ENCODE measurements at places on chromosomes 1 and 21. TPM values are rescaled to one million over a fixed set of nuclear protein-coding genes. Genes with fewer than 3 reads are reported as not detected.

Gene AMPD1
- not detected for total RNA-seq

Gene KCNA2
- total RNA-seq, result not detected

Gene ANXA9
- total RNA-seq, result not detected

Gene SCMH1
- total RNA-seq, result 20.3 TPM

Gene FAM72D
- total RNA-seq, result 0.36 TPM

Gene RGSL1
- total RNA-seq, result not detected

Gene OR6K3
- total RNA-seq, result not detected

Gene RXRG
- not detected for total RNA-seq

Gene TMOD4
- not detected for total RNA-seq

Gene GPR157
- total RNA-seq, result 4.3 TPM

Gene SLC1A7
- total RNA-seq, result 0.52 TPM

Gene TCHHL1
- not detected for total RNA-seq

Gene IGSF3
- 0.26 TPM for total RNA-seq

Gene DENND2D
- 3.7 TPM for total RNA-seq

Gene LCE3D
- not detected for total RNA-seq

Gene SPATA17
- 0.66 TPM for total RNA-seq
